ENCODE measurements at places on chromosomes 6 and 20.

GRCh38 chr20:2169456-2170088, 67.9 kb downstream of the STK35 start:
- peak; percentile 84 for DNase-seq

DNA sequence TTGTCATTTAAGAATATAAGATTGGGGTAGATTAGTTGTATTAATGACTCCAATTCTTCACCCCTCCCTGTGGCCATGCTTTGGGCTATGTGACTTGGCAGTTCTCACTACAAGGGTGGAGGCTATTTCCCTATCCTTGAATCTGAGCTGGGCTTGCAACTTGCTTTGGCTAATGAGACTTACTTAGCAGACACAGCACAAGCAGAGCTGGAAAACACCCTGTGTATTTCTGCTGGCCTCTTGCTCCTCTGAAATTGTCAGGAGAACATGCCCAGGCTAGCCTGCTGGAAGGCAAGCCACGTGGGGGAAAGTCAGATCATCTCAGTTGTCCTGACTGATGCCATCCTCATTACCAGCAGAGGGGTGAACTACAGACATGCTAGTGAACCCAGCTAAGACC, 126.5 kb upstream of the HDGFL1 start:
- DNase-seq = no peak

DNA sequence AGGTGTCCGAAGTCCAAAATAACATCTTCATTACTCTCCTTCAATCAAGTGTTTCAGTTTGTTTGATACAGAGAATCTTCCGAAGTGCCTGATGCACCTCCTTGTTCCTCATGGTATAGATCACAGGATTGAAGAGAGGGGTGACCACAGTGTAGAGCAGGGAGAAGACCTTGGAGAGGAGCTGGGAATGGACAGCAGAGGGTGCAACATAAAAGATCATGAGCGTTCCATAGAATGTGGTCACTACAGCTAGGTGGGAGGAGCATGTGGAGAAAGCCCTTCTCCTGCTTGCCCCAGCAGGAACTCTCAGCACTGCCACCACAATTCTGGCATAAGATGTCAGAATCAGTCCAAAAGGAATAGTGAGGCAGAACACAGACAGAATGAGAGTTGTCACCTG, 11.9 kb downstream of the OR12D1 start:
- DNase-seq = no peak

DNA sequence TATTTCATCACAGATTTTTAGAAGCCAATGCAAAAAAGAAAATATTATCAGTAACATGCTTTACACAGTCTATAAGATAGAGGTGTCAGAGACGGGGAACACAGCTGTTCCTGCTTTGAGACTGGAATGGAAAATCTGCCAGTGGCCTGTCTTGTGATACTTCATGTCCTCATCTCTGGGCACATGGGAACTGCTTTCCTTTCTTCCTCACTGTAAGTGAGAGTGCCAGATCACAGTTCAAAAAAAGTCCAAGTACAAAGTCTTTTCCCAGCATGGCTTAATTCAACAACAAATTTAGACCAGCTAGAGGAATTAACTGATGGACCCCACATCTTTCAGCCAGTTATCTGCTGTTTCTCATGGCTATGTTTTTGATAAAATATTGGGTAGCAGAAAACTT, 490.4 kb downstream of the CDKAL1 start:
- no peak for DNase-seq

GRCh38 chr6:71507183-71507582, 218.6 kb downstream of the OGFRL1 start:
- no peak for DNase-seq

DNA sequence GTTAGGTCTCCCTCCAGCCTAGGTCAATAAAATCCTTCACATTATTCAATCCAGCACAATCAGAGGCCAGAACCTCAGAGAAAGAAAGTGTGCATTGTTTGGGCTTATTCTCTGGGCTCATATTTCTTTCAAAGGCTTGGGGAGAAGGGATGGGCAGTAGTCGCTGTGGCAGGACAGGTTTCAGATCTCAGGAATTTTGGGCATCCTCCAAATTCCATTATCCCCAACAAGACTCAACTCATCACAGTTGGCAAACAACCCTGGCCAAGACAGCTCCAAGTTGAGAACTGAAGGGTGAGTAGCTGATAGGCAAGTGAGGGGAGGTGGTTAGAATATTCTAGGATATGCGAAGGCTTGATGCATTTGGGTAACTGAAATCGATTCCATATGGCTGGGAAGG, 27.2 kb upstream of the CHD6 start:
- no peak for DNase-seq

- DNase-seq = no peak
Measured at GRCh38 chr6:154319231-154319858, 37.3 kb downstream of the IPCEF1 start.

GRCh38 chr6:39282774-39283173, 31.4 kb downstream of the KCNK17 start:
- no peak for DNase-seq

GRCh38 chr6:73798592-73798991, 102.6 kb downstream of the CD109 start:
- no peak for DNase-seq

- no peak for DNase-seq
Measured at GRCh38 chr6:54377776-54378175, 69.5 kb downstream of the TINAG start.

- no peak for DNase-seq
Measured at GRCh38 chr6:14799928-14800327, 445.9 kb upstream of the JARID2 start.

DNA sequence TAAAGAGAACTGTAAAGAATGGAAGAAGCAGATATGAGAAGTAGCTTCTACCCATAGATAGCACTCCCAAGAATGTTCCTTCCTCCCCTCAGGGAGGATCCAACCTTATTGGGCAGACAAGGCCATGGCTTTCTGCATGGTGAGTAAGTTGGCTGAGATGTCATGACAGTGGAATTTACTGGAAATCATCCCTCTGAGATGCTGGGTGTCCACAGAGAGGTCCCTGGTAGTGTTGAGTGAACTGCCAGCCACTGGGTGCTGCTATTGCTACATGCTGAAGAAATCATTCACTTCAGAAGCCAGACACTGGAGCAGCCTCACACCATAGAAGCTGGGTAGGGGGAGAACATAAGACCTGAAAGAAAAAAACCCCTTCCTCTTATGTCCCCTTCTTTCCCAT, 46.4 kb upstream of the FERMT1 start:
- DNase-seq = no peak

DNA sequence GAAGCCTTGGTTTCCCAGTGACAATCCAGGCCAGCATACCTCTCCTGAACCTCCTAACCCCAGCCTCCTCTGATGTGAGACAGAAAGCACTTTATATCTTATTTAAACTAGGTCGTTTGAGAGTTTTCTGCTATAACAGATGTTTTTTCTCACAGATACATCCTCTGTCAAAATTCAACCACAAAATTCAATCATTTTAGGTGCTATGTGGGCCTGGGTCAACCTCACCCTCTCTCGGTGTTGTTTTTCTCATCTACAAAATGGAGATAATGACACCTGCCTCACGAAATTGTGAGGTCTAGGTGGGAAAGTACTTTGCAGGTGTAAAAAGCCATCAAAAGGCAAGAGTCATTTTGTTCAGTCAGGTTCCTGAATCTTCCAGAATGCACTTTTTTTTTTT, 46.2 kb upstream of the NFATC2 start:
- no peak for DNase-seq

DNA sequence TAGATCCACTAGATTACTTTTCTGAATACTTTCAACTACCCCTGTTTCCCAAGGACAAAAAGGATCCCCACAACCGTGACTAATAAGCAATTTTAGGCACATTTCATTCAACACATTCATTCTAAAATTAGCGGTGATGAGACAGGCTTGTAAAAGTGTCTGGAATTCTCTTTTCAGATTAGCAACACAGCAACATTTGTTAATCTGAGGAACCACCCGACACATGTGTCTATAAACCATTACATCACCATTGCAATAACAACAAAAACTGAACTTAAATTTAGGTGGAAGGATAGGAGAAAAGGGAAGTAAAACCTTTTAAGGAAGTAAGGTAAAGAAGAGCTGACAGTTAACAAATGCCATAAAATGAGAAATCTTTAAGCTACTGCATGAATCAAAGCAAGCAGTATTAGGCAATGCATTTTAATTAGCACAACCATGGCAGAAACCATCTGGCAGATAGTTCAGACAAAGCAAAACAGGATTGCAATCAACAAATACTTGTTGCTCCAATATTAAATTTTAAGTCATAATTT, 49.1 kb downstream of the MAP3K7 start:
- DNase-seq = no peak

DNA sequence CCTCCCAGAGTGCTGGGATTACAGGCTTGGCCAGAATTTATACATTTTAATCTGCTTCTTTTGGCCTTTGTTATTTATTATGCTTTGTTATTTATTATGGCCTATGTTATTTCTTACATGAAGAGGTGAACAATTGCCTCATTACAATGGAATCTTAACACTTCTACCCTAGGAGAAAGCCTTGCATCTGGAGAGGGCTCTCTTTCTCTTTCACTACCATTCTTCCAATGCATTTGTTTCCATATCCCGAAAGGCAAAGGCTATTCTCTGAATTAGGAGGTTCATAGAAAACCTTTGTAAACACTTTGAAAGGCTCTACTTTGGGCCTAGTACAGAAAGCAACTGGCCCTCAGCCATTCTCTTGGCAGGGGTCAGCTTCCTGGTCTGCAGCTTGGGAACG, 19.9 kb upstream of the DEK start:
- no peak for DNase-seq

DNA sequence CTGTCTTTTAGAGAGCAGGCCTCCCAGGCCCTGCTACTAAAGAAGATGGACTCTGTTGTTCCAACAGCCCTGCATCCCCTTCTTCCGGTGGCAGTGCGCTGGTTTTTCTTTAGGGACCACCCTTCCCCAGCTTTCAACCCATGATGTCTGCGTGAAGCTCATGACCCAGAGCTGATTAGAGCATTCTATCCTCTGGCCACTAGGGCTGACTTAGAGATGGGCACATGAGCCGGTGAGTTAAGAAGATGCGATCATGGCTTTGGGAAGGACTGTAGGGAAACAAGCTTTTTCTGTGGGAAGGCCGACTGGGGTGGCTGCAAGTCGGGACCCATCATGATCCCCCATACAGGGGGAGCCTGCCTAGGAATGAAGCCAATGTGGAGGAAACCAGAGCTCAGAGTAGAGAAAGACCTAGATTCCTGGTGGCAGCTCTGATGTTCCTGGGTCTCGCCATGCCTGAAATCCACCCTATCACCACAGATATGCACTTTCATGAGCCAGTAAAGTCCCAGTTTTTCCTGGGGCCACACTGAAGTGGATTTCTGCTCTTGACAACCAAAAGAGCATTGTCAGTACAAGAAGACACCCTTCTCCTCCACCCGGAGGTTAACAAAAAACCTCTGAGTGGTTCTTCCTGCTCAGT, 29.1 kb upstream of the STX16 start:
- no peak for DNase-seq
